ENCODE measurements at places on chromosomes 16 and 17.

DNA sequence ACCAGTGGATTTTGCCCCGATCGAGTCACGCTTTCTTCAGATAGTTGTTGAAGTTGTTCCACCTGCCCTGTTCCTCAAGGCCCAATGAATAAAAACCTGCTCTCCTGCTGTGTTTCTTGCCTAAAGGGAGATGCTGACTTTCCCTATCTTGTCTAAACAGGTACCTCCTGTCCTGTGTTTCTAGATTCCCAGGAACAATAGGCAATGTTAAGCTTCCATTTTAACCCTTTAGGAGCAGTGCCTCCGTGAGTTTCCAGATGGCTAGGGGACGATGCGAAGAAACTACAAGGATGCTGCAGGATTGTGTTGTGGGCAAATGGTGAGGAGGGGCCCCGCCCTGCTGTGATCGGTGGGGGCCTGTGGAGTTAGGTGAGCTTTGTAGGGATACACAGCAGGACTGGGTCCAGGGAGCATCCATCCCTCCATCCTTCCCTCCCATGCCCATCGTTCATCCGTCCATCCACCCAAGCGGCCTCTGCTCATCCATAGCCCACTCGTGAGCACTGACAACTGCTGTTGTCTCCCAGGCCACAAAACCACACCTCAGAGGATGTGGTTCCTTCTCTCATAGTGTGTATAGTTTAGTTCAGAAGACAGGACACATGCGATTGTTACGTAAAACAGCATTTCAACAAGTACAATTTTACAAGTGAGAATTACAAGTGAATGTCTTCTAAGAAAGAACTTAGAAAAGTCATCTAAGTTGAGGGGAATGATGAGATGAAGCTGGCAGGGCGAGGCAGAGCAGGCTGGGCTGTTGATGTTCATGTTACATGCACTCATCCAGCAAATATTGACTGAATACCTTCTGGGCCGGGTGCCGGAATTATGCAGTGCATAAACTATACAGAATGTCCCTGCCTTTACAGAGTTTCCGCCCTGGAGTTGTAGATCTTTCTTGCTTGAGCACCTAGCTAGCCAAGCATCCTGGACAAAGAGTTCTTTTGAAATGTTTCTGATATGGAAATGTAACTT lies 5.2 kb downstream of the ARSG start:
- DNase-seq: no peak

- DNase-seq: no peak
Observed at GRCh38 chr17:64102627-64103390, 27.1 kb downstream of the ERN1 start.

GRCh38 chr16:14300705-14301168 lies 229.6 kb downstream of the MRTFB start:
- DNase-seq: no peak

- no peak for DNase-seq
Observed at GRCh38 chr16:86581458-86581857, 3.1 kb downstream of the FOXL1 start.

GRCh38 chr16:73527187-73527586 lies 479.3 kb upstream of the ZFHX3 start:
- DNase-seq: no peak
